ENCODE measurements at places on chromosomes 12 and 14.

DNA sequence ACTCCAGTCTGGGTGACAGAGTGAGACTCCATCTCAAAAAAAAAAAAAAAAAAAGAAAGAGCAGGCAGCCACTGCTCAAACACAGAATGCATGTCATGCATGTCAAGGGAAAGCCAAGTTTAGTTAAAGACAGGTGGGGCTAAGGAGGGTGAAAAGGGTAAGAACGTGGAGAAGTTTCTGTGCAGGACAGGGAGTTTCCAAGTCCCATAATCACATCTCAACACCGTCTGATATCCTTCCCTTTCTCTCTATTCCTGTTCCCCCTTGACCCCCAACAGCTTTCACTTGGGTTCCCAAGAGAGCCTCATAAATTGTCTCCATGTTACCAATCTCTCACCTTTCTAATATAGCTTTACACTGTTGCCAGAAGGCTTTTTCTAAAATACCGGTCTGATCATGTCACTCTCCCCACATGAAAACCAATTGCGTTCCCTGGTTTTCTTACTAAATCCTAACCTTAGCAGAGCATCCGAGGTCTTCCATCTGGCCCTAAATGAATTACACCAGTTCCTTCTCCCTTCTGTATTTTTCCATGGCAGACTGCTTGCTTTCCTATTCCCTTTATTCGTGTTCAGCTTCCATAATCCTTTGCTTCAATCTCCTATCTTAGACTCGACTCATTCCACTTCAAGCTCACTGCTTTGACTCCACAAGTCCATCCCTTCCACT is 37.0 kb downstream of the LIMA1 start:
- DNase-seq: no peak

- DNase-seq: no peak
Measured at GRCh38 chr14:105855893-105856675, 329.7 kb downstream of the TMEM121 start.

GRCh38 chr14:75306927-75307699 is 28.5 kb downstream of the FOS start:
- DNase-seq: peak; percentile 60

GRCh38 chr12:98793121-98793520 is 148.0 kb downstream of the APAF1 start:
- DNase-seq: no peak

GRCh38 chr14:103488071-103488470 is 34.6 kb downstream of the CKB start:
- no peak for DNase-seq

GRCh38 chr14:52877628-52878027 is 73.2 kb downstream of the FERMT2 start:
- no peak for DNase-seq

DNA sequence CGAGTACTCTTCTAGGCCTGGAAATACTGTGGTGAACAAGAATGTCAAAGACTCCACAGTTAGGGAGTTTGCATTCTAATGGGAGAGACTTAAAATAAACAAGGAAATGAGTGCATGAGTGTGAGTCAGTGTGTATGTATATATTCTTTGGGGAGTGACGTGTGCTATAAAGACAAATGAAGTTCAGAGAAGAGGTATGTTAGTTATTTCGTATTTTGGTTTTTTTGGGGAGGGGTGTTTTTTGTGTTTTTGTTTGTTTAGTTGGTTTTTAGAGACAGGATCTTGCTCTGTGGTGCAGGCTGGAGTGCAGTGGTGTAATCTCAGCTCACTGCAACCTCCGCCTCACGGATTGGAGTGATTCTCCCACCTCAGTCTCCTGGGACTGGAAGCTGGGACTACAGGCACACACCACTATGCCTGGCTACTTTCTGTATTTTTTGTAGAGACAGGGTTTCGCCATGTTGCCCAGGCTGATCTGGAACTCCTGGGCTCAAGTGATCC is 74.3 kb downstream of the SRGAP1 start:
- DNase-seq: no peak

DNA sequence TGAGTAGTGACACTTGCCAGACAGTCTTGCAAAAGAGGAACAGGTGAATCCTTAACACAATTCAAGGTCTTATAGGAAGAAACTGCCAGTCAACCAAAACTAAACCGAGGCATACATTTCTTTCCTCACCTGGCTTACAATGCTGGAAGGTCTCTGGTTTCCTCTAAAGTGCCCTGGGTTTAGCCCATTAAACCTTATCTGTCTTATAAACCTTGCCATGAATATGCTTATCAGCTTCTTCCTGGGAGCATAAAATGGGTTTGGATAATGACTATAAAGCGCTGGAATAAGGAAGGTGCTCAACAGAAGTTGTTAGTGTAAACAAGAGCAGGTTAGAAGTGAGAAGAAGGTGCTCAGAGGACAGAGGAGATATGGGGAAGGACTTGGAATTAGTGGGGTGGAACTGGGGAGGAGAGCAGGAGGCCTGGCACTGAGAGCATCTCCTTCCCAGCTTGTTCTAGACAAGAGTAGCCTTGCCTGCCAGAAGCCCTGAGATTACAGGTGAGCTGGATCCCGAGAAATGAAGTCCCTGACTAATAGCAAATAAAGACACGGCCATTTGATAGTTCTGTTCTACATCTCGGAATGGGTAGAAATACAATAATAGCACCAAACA is 14.1 kb upstream of the GPRC5A start:
- no peak for DNase-seq

DNA sequence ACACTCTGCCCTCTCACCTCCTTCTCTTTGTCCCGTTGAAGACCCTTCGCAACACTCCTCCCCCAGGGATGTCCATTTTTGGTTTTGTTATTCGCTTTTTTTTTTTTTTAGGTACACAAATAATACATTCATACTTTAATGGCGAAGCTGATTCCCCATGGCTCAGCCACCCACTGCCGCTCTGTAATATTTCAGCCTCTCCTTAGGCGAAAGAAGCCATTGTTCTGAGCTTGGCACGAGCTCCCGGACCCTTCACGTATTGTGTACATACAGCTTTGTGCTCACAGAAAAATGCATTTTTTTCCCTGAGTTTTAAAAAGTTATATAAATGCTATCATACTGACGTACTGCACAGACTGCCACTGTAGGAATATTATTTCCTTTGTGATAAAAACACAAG is 115.0 kb downstream of the TMEM132C start:
- DNase-seq: no peak

GRCh38 chr12:57631566-57632072 is 1.4 kb downstream of the B4GALNT1 start:
- DNase-seq: no peak

DNA sequence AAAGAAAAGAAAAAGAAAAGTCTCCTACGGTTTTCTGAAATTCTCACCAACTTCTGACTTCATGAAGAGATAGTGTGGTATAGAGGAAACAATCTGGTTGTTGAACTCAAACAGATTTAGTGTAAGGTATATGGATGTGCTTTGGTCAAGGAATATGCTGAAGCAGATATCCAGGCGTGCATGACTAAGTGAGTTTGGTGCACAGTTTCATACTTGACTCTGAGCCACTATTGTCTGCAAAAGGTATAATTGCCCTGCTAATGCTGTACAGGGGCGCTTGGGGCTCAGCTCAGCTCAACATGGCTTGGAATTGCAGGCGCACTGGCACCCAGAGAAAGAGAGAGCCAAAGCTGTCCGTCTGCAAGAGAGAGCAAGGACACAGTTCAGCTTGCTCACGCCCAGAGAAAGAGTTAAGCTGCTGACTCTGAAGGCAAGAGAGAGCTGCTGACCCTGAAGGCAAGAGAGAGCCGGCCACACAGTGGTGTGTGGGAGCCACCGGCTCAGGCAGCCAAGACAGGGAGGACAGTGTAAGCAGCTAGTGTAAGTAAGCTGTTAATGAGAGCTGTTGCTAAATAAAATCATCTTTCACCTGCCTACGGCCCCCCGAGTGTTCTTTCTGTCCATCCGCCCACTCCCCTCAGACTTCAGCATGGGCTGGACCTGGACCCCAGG is 66.4 kb upstream of the SLC38A4 start:
- no peak for DNase-seq

GRCh38 chr12:15131431-15131830 is 89.8 kb downstream of the RERG start:
- no peak for DNase-seq

DNA sequence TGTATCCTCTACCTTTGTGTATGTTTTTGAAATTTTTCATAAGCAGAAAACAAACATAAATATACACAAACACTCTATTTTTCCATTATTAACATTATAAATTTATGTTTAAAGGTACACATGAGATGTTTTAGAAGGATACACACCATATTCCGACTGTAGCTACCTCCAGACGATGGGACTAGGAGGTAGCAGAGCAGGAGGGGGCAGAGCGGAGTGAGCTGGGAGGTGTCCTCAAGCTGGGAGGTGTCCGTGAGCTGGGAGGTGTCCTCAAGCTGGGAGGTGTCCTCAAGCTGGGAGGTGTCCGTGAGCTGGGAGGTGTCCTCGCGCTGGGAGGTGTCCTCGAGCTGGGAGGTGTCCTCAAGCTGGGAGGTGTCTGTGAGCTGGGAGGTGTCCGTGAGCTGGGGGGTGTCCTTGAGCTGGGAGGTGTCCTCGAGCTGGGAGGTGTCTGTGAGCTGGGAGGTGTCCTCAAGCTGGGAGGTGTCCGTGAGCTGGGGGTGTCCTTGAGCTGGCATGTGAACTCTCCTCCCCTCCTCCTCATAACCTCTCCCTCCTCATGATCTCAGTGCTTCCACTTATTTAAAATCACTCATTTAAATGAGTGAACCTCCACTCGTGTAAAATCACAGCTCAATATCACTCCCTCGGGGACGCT is 346.9 kb upstream of the SFSWAP start:
- no peak for DNase-seq

DNA sequence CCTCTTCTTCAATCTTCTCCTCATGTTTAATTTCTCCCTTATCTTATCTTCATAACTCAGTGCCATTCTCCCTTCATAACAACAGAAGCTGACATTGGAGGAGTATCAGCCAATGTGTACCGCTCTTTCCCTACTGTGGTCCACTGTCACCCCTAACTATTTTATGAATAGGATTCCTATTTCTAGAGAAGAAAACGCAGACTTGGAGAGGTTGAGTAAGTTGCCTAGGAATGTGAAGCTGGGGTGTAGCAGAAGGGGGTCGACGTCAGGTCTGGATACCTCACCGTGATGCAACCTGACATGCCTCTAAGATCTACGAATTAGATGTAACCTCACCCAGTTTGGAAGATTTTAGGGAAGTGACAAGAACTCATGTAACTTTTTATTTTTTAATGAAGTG is 17.1 kb downstream of the LMO3 start:
- no peak for DNase-seq

DNA sequence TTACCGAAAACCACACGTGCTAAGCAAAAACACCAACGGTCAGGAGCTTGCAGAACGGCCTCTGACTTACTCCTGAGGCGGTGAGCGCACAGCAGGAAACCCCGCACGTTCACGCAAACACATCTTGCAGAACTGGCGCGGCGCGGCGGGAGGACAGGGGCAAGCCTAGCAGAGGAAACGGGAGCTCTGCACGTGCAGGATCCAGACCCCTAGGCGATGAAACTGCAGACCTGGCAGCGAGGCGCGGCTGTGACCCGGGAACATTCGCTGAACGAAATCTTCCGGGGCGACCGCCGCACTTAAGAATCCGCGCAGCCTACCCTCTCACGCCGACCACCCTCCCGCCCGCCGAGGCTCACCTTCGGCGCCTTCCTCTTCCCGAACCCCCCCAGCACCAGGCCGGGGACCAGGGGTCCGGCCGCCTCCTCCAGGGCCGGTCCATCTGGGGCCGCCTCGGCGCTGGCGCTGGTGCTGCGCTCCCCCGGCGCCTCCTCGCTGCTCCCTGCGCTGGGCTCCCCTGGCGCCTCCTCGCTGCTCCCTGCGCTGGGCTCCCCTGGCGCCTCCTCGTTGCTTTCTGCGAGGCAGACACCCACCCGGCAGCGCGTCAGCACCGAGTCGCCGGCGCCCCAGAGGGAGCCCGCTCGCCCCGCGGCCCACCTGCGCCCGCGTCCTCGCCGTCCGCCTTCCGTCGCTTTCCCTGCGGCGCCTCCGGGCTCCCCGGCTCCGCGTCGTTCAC is 615 bp downstream of the DDX51 start:
- peak; percentile 57 for DNase-seq

- DNase-seq: no peak
Measured at GRCh38 chr12:89075880-89076540, 276.3 kb downstream of the DUSP6 start.

GRCh38 chr12:70885956-70886355 is 34.6 kb downstream of the PTPRR start:
- no peak for DNase-seq

GRCh38 chr14:104729835-104730181 is 5.8 kb downstream of the ADSS1 start:
- DNase-seq: no peak

GRCh38 chr12:65930114-65930828 is 106.0 kb downstream of the HMGA2 start:
- DNase-seq: no peak

DNA sequence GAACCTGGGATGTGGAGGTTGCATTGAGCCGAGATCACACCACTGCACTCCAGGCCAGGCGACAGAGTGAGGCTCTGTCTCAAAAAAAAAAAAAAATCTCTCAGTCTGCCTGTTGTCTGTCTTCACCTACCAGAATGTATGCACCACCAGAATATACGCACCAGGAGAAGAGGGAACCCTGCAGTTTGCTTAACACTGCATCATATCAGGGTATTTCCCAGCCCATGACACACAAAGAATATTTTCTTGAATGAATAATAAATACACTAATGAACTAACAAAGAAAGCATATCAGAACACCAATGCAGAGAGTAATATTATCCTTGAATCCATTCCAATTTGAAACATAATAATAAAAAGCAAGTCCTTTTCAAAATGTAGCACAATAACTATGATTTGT is 44.2 kb upstream of the FOXN3 start:
- no peak for DNase-seq

DNA sequence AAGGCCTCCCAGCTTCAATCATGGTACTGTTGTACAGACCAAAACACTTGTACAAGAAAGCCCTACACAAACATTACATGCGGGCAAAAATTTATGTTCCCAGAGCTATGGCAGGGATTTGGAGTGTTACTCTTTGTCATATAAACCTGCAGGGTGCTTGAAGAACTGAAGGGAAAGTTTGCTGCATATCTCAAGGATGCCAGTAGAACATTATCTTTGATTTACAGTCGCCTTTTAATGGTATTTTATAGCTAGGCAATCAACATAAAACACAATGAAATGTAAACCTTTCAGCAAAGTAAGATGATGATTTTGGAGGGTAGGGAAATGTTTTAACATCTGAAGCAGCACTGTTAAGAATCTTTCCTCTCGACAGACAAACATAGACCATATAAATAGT is 305.6 kb downstream of the KCNH5 start:
- no peak for DNase-seq

DNA sequence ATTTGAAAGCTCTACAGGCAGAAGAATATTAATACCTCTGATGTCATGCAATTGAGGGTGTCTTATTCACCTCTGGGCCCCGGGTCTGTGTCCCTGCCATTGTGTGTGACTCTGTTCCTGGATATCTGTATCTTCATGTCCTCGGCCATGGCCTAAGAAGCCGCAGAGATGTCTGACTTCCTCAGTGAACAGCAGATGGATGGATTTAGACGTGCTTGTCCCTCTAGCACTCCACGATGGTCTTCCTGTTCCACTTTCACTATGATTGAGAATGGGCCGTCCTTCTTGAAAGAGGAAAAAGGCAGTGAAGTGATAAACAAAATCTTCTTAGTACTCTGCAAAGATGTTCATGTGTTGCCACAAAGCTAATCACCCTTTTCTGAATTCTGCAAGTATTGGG is 217.4 kb downstream of the SLC41A2 start:
- peak; percentile 37 for DNase-seq
